Karpas-422 (cell line): ENCODE measurements at places on chromosomes 16 and 17. TPM values are rescaled to one million over a fixed set of nuclear protein-coding genes. Genes with fewer than 3 reads are reported as not detected.

- no peak for DNase-seq
Measured at GRCh38 chr17:69176457-69176795, 34.7 kb upstream of the ABCA6 start.

GRCh38 chr16:29705030-29705429 is 26.1 kb downstream of the QPRT start:
- no peak for DNase-seq

GRCh38 chr16:50037662-50038220 is 12.7 kb downstream of the CNEP1R1 start:
- no peak for DNase-seq

DNA sequence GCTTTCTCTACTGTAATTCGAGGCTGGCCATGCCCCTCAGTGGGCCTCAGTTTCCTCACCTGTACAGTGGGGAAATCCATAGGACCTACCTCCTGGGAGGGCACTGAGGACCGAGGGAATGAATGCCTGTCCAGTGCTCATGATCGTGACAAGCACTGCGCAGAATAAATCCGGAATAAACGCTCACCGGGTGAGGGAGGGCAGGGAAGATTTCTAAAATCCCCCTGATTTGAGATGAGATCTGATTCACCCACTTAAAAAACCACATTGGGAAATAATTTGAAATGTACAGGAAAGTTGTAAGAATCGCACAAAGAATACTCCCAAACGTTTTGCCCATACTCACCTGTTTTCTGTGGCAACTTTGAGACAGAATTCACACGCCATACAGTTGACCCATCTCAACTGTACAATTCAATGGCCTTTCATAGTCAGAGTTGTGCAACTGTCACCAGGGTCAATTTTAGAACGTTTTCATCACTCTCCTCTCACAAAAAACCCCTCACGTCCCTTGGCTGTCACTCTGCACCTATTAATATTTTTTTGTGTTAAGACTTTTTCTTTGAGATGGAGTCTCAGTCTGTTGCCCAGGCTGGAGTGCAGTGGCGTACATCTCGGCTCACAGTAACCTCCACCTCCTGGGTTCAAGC is 49.8 kb downstream of the IRF8 start:
- DNase-seq, result no peak

GRCh38 chr16:86319585-86320236 is 190.6 kb upstream of the FOXF1 start:
- no peak for DNase-seq

DNA sequence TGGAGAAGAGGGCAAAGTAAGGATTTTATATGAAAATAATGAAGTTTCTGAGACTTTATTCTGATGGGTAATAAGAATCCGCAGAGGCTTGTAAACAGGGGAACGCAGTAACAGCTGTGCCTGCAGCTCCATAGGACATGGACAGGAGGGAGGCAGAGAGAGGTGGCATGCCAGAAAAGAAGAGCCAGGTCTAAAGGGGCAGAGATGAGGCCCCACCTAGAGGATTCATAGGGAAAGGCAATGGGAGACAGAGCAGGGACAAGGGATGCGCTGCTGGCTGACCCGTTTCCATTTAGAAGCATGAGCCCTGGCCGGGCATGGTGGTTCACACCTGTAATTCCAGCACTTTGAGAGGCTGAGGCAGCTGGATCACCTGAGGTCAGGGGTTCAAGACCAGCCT is 340.3 kb upstream of the CDH5 start:
- peak; percentile 44 for DNase-seq

- no peak for DNase-seq
Measured at GRCh38 chr17:67528751-67529436, 151.8 kb downstream of the PITPNC1 start.

DNA sequence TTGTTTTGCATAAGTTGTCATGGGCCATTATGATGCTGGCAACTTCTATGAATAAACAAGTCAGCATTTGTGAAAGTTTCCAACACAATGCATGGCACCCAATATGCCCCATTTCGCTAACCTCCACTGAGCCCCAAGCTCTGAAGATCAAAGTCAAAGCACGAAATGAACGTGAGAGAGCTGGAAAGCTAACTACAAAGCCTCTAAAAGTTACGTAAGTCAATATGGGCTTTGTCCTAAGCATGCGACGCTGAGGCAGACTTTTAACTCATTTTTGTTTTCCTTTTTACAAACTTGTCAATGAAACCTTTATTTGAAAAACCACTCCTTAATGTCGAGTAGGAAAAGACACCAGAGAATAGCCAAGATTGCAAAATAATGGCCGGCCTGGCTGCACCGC is 131.6 kb upstream of the NUDT7 start:
- DNase-seq, result no peak

DNA sequence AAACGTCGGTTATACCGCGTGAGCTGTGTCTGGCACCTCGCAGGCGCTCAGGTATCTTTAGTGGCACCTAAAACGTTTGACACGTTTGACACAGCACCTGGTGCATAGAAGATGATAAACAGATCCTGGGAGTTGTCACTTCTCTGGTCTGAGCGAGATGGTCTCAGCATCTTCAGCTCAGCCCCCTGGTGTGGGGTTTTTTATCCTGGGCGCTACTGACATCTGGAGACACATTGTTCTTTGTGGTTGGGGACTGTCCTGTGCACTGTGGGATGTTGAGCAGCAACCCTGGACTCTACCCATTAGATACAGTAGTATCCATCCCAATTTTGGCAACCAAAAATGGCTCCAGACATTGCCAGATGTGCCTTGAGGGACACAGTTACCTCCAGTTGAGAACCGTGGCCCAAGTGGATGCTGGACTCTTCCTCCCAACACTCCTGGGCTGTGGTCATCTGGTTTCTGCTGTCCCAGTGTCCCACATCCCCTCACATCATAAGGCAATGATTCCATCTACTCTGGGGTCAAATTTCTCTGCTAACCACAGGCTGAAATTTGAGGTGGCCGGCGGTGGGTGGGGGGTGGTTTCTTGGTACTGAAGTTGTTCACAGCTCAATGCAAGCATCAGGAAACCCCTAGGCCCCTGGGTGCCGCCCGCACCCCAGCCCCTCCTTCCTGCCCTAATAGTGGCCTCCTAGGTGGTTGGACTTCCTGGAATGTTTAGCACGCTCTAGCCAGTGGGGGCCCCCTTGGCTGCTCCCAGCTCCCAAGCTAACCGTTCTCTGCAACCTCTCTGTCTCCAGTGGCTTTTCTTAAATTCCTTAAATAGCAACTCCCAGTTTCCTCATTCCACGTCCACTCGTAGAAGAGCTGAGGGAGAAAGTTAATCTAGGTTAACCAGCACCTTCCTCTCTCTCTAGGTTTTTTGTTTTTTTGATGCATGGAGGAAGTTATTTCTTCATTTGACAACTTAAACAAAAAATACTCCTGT is 124.8 kb downstream of the ABCC1 start:
- no peak for DNase-seq

DNA sequence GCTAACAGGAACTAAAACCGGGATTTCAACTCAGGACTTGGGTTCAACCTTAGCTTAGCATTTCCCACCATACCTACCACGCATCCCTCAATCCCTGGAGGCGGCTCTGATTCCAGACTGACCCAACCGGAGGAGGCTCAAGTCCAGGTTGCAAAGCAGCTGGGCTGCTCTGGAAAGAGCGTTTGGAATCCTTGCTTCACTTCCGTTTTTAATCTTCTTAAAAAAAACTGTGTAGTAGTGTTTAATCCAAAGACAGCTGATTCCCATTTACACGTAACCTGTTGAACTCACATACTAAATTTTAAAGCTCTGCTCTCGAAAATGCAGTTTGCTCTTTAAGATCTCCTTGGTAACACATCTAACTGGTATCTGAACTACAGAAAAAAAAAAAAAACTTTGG is 50.0 kb downstream of the NXN start:
- no peak for DNase-seq

GRCh38 chr17:82160075-82160474 is 52.6 kb downstream of the CCDC57 start:
- DNase-seq, result no peak

DNA sequence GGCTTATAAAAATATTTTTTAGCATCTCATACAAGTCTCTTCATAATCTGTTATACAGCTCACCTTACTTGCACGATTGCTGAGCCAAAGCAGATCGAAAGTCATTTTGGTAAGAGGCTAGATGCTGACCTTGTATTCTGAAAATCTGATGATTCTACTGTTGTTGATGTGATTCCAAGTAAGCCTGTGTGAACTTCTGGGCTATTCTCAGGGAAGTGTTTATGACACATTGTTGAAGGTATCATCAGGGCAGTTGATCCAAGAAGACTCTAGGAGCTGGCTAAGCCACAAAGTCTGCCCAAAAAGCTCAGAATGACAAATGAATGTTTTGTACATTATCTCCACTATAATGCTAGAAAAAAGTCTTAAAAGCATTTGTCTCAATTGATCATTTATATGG is 16.0 kb downstream of the OMG start:
- no peak for DNase-seq

DNA sequence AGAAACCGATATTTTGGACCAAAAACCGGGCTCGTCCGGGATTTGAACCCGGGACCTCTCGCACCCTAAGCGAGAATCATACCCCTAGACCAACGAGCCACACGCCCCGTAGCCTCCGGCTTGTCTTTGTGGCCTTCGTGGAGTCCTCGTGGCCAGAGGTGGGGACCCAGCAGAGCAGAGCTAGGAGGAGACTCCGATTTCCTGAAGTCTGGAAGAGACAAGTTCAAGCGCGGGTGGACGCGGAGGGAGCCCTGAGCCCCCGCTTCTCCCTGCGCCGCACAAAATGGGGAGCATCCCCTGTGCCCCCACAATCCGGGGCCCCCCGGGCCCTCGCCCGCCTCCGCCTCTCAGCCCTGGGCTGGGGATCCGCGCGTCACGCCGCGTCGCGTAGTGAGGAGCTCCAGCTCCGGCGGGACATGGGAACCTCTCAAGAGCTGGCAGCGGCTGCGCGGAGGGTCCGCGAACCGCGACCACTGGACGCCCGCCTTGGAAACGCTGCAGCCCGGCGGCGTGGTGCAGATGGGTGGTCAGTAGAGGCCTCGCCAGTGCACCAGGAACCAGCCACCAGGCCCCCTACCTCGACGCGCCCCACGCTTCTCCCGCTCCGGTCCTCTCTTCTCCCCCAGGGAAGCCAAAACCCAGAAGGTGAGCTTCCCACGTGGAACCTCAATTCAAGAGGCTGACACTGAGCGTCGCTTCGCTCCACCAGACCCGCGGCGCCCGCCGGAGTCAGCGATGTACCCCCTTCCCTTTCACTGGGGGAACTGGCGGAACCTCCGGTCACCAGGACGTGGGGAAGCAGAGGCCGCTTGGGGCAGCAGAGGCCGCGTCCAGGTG is 5.2 kb upstream of the OR1F1 start:
- DNase-seq, result no peak

- DNase-seq, result peak; percentile 67
Measured at GRCh38 chr17:65029605-65030336, 26.8 kb downstream of the GNA13 start.

- DNase-seq, result peak; percentile 52
Measured at GRCh38 chr16:3458852-3459361, 15.4 kb downstream of the NAA60 start.

DNA sequence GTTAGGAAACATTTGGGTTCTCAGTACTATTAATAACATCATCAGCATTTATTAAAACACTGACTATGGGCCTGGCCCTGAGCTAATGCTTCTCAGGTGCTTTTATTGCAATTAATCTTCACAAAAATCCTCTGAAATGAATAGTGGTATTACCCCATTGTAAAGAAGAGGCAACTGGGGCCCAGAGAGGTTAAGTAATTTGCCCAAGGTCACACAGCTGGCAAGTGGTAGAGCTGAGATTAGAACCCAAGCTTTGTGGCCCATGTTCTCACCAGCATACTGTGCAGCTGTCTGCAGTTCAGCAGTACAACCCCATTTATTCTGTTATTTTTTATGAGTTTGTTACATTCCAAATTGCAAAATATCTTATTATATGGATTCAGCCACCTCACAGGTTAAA is 82.3 kb downstream of the TBC1D16 start:
- no peak for DNase-seq

- DNase-seq, result no peak
Measured at GRCh38 chr16:81040131-81040530, 4.5 kb downstream of the ATMIN start.

DNA sequence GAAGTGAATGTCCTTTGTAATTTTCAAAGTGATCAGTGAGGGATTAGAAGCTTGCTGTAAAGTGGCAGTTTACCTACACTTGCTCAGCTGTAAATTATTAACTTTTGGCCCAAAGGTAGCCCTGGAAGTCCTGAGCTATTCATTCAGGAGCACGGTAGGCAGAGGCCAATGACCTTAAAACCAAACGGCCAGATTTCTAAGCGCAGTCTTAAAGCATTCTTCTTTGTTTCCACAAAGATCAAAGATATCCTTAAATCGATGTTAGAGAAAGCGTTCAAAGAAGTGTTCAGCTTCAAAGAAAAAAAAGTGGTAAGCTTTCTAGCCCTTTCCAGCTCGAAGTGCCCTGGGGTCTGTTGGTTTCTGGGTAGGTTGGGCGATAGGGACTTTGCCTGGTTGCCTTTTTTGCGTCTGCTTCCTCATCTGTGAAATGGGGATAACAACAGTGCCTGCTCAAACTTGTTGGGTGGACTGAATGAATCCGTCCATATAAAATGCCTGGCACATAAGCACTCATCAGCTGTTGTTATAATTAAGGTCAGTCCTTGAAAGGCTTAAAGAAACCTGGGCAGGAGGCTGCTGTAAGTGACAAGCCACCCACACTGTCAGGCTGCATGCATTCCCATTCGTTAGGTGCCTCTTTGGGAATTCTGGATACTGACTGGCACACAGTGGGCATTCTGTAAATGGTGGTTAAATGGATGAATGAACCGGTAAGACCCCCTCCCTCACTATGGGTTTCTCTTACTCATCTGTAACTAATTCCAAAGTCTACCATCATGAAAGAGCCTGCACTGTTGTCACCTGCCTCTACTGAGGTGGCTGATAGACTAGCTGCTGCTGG is 113.2 kb downstream of the PRKCA start:
- no peak for DNase-seq

SHISA9 gene
- not detected in 2 replicates for total RNA-seq

CRLF3 gene
- 32.2 and 49.0 TPM in 2 replicates for total RNA-seq

MYLK3 gene
- total RNA-seq, result 0.72 and 1.3 TPM in 2 replicates

HLF gene
- total RNA-seq, result not detected in 2 replicates

WSCD1 gene
- total RNA-seq, result not detected in 2 replicates

CCDC144A gene
- not detected in 2 replicates for total RNA-seq

NPIPB8 gene
- total RNA-seq, result 1.9 and 4.5 TPM in 2 replicates

TNFRSF17 gene
- 6.2 and 24.0 TPM in 2 replicates for total RNA-seq

SOX9 gene
- total RNA-seq, result 26.4 and 30.3 TPM in 2 replicates

RHBDF2 gene
- 5.1 and 5.4 TPM in 2 replicates for total RNA-seq

TBC1D28 gene
- total RNA-seq, result not detected in 2 replicates

FNDC8 gene
- not detected in 2 replicates for total RNA-seq

ANKFN1 gene
- total RNA-seq, result not detected in 2 replicates
